ENCODE measurements at places on chromosomes 4 and X.

DNA sequence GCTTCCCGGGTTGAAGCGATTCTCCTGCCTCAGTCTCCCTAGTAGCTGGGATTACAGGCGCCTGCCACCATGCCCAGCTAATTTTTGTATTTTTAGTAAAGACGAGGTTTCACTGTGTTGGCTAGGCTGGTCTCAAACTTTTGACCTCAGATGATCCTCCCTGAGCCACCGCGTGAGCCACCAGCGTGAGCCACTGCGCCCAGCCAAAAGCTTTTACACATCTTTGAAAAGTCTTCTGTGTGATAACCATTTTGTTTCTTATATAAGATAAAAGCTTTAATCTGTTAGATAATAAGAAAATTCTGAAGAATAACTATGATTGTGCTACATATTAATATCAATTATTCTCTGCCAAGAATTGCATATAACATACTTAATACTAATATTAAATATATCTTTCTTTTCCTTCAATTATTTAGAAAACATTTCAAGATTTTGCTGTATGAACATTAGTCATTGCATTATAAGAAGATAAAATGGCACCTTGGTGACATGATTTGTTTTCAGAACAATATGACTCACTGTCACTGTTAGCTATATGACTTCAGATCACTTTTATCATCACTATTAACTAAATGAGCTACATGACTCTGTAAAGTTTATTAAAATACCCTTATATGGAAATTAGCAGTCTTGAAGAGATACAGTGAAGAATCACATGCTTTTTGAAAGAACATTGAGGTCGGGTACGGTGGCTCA lies 33.4 kb downstream of the RUFY3 start:
- no peak for DNase-seq

GRCh38 chrX:12974305-12974795 lies 560 bp upstream of the TMSB4X start:
- DNase-seq = peak; percentile 32

DNA sequence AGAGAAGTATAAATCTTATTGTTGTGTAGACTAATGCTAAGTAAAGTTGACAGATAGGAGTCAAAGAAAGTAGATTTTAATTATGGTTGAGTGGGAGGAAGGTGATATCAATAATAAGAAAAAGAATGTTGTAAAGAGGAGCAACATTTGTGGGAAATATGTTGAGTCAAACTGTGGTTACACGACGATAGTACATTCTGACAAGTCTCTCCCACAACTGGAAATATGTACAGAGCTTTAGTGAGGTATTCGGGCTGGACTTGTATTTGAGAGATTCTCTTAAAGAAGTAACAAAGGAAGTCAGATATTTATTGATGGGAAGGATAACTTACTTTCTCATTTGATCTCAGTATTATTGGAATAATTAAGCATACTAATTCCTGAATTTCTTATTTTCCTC lies 525.3 kb upstream of the MAGEB2 start:
- no peak for DNase-seq

- DNase-seq = no peak
Observed at GRCh38 chr4:336099-336892, 1.3 kb upstream of the ZNF141 start.

- DNase-seq = no peak
Observed at GRCh38 chr4:179563741-179564140, 2121.5 kb upstream of the AGA start.

DNA sequence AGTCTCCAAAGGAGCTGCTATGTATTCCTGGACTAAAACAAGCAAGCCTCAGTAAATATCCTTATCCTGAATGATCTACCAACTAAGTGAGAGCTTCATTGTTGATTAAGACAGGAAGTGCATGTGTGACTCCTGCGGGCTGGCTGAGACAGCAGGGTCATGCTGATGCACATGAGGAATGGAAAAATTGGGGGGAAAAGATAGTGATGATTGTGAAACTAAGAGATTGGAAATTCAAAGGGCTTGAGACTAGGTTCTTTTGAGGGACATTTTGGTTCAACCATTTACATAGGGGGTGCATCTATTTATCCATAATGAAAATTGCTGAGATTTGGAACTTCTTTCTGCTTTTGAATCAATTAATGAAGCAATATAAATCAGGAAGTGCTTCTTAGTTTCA lies 61.1 kb upstream of the C1QTNF7 start:
- DNase-seq = no peak
